ENCODE measurements at places on chromosomes 7 and 10.

- no peak for DNase-seq
Measured at GRCh38 chr7:157404845-157405481, 68.2 kb downstream of the DNAJB6 start.

- no peak for DNase-seq
Measured at GRCh38 chr10:111648046-111648445, 535.5 kb downstream of the GPAM start.

GRCh38 chr7:20442951-20443350, 112.3 kb downstream of the ITGB8 start:
- no peak for DNase-seq

DNA sequence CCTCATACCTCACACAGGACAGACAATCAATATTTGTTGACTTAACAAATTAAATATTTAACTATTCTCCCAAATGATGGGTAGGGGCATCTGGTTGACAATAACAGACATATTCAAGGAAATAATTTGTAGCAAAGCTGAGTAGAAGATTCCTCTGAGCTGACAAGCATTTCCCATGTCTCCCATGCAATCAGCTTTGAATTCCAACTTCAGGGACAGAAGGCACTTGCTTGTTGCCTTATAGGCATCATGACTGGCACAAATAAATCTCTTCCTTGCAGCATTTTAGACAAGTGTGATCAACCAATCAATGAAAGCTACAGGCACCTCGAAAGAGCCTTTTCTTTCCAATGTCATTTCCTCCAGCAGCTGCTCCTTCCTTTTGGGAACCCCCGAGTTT, 146.0 kb downstream of the PDE1C start:
- no peak for DNase-seq

DNA sequence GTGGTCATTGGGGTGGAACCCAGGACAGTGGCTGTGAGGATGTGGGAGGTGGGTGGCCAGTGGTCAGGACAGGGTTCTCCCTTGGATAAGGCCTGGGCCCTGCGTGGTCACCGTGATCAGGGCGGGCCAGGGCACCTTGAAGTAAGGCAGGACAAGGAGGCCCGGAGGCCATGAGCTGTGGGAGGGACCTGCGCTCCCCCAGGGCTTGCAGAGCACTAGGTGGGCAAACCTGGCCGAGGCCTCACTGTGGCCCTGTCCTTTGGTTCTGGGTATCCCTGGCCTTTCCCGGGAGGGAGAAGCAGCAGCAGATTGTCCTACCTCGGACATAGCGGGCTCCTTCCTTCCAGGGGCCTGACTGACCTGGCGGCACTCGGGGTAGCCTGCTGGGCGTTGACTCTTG, 144.8 kb upstream of the RET start:
- no peak for DNase-seq

DNA sequence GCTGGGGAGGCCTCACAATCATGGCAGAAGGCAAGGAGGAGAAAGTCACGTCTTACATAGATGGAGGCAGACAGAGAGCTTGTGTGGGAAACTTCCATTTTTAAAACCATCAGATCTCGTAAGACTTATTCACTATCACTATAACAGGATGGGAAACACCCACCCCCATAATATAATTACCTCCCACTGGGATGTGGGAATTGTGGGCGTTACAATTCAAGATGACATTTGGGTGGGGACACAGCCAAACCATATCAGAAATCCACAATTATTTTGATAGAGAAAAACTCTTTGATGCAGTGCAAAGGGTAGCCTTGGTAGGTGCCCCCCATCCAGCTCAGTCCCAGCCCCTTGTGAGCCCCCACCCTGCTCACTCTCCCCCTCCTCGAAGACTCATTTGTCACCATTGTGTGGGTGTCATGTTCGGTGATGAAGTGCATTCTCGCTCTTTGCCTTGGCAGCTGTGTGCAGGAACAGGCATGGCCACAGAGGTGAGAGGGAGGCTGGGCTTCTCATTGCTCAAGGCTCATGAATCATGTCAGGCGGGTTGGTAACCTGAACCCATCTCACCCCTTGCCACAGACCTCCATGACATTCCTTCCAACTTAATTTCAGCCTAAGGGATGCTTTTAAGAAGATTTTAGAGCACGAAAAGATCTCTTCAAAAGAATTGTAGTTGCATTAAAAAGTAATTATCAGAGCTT, 75.9 kb downstream of the BUB3 start:
- DNase-seq: no peak

- DNase-seq: no peak
Measured at GRCh38 chr10:29795850-29796249, 161.1 kb upstream of the SVIL start.

DNA sequence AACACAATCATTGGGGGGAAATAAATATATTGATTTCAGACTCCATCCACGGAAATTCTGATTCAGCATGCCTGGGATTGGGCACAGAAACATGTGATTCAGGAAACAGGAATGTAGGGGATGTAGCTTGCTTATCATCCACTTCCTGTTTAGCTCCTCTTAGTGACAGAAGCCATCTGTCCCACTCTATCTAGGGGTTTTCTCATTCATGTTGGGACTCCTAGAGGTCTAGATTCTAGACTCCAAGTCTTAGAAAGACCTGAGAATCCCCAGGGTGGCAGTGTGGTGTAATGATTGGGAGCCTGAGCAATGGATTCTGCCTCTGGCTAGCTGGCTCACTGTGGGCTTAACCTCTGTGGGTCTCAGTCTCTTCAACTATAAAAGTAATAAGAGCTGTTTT, 67.9 kb downstream of the CDK1 start:
- DNase-seq: no peak

GRCh38 chr7:41574377-41574776, 128.5 kb downstream of the INHBA start:
- DNase-seq: no peak

- no peak for DNase-seq
Measured at GRCh38 chr10:132668048-132668394, 117.9 kb downstream of the NKX6-2 start.

GRCh38 chr10:104321725-104322415, 16.4 kb downstream of the ITPRIP start:
- DNase-seq: no peak

DNA sequence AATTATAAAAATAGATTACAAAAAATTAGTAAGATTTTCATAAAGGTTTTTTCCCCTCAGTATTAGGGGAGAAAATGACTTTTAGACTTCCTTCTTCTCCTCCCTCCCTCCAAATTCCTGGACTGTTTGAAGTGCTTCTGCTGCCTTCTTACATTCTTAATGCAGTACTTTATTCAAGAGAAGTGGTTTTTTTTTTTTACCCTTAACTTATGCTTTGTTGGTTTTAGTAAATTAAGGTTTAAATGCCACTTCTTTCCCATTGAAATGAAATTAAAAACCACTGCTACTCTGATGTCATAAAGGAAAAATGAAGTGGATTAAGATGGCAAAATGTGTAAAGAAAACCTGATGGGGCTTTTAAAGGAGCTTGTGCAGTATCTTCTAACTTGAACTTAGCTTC, 140.7 kb downstream of the VTI1A start:
- DNase-seq: no peak

- DNase-seq: no peak
Measured at GRCh38 chr10:77144656-77145055, 493.0 kb downstream of the KCNMA1 start.

GRCh38 chr7:137727413-137727812, 119.4 kb downstream of the DGKI start:
- no peak for DNase-seq

GRCh38 chr7:158650821-158651225, 53.8 kb downstream of the NCAPG2 start:
- no peak for DNase-seq

GRCh38 chr7:50805447-50806125, 22.9 kb upstream of the GRB10 start:
- DNase-seq: peak; percentile 33

GRCh38 chr7:132508724-132509353, 67.4 kb downstream of the PLXNA4 start:
- DNase-seq: no peak

GRCh38 chr10:34607894-34608293, 207.2 kb downstream of the PARD3 start:
- no peak for DNase-seq

GRCh38 chr10:79176052-79176501, 107.3 kb downstream of the ZMIZ1 start:
- DNase-seq: no peak

GRCh38 chr7:53904355-53904754, 637.8 kb upstream of the VSTM2A start:
- no peak for DNase-seq

GRCh38 chr10:73529089-73529832, 33.4 kb upstream of the PPP3CB start:
- peak; percentile 34 for DNase-seq

GRCh38 chr10:35192645-35193249, 66.1 kb downstream of the CREM start:
- no peak for DNase-seq

GRCh38 chr10:108360187-108360586, 1195.7 kb upstream of the SORCS1 start:
- no peak for DNase-seq

- no peak for DNase-seq
Measured at GRCh38 chr10:64033711-64034110, 512.5 kb downstream of the REEP3 start.

GRCh38 chr7:71389976-71390375, 258.0 kb downstream of the GALNT17 start:
- DNase-seq: no peak

GRCh38 chr7:42930889-42931288, 1.1 kb downstream of the PSMA2 start:
- no peak for DNase-seq

DNA sequence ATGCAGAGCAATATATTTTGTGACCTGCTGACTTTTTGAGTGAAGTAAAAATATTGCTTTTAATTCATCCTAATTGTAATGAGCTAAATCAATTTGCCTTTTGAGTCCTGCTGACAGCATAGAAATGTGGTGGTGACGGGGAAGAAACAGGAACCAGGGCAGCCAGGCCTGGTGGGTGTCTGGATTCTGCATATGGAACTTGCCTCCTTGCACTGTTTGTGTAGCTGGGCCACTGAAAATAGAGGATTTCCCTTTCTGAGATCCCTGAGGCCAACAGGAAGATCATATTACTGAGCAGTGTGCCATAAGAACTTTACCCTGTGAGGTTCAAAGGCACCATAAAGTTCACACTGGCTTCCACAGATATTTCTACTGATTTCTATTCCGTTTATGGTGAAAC, 488.4 kb upstream of the AKR1E2 start:
- no peak for DNase-seq

GRCh38 chr10:6980353-6980752, 400.3 kb upstream of the PRKCQ start:
- no peak for DNase-seq

DNA sequence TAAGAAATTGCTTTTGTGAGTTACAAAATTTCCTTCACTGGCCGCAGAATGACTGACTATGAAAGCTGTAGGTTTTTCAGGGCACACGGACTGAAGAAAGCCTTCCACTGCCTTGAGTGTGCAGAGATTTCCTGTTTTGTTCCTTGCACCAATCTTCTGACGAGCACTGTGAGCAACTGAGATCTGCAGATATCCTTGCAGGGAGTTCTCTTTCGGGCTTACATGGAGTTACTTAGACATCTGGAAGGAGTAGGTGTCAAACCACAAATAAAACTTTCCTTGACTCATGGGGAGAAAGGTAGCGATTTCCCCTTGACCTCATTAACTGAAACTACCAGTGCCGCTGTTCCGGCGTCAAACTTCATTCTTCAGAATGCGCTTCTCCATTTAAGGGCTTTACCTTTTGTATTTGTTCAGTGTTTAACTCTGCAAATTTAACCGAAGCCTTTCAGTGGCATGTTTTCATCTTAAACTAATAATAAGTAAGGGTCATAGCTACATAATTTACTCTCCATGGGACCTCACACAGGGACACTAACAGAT, 1175.3 kb downstream of the GATA3 start:
- no peak for DNase-seq

DNA sequence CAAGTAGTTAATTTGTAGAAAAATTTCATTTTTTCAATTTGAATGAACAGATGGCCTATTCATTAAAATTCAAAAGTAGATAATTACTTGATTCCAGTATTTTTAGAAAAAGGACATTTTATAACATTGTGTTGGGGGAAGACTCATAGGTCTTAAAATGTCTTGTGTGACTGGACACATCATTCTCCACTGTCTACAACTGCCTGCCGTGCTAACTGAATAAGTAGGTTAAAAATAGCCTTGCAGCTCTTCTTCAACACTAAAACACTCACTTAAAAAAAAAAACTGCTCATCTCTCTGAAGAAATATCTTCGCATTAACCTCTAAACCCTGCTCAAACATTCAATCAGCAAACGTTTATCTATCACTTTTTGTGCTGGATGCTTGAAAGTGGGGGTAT, 253.8 kb downstream of the CSTF2T start:
- no peak for DNase-seq

DNA sequence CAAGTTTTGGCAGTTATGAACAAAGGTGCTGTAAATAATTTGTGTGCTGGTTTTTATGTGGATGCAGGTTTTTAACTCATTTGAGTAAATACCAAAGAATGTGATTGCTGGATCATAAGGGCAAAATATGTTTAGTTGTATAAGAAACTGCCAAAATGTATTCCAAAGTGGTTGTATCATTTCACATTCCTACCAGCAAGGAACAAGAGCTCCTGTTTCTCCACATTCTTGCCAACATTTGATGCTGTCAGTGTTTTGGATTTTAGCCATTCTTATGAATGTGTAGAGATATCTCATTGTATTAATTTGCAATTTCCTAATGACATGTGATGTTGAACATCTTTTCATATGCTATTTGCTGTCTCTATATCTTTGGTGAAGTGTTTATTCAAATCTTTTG, 207.3 kb upstream of the LRGUK start:
- no peak for DNase-seq

DNA sequence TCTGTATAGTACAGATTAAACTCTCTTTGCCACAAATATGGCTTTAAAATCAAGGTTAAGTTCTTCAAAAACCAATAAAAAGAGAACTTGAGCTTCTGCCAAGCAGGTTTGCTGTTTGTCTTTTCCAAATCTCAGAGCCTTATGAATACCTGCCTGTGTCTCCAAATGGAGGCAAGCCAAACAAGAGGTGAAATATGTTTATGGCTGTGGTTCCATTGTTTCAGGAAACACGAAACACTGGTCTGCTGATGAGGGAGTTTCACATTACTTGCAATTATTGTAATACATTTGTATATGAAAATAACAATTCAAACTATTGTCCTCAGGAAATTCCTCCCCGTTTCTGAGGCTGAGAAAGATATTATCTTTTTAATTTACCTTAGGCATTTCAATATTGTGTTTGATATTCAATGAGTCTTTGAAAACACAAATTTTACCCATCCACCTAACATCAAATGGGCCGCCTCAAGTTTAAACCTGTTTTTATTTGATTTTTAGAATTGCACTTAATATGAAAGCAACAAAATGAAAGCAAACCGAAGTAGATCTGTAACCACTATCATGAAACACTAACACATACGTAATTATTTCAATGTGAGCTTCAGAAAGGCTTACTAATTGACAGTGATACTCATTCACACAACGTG, 359.3 kb downstream of the HGF start:
- DNase-seq: no peak

GRCh38 chr10:84185526-84186175, 8.7 kb upstream of the CDHR1 start:
- no peak for DNase-seq
